ENCODE measurements at places on chromosomes 12 and 14. TPM values are rescaled to one million over a fixed set of nuclear protein-coding genes. Genes with fewer than 3 reads are reported as not detected.

KRT77 gene
- total RNA-seq: not detected

DCN gene
- not detected for total RNA-seq

CDKN3 gene
- 0.42 TPM for total RNA-seq

KCNH3 gene
- 0.54 TPM for total RNA-seq

BDKRB2 gene
- total RNA-seq: not detected

CD163 gene
- 1.1 TPM for total RNA-seq

INHBC gene
- 0.17 TPM for total RNA-seq

SLC25A47 gene
- not detected for total RNA-seq

HDAC7 gene
- 175 TPM for total RNA-seq

RDH16 gene
- total RNA-seq: 2.4 TPM

RFX4 gene
- not detected for total RNA-seq

RBMS2 gene
- total RNA-seq: 7.6 TPM

DGKA gene
- total RNA-seq: 239 TPM

PRKD1 gene
- total RNA-seq: 3.3 TPM

ACOT4 gene
- total RNA-seq: 0.83 TPM

AICDA gene
- total RNA-seq: 0.94 TPM

IAPP gene
- total RNA-seq: not detected

KRT74 gene
- not detected for total RNA-seq

ARMH4 gene
- total RNA-seq: not detected

ART4 gene
- total RNA-seq: not detected

PDE6H gene
- total RNA-seq: not detected

ANO2 gene
- not detected for total RNA-seq

FBLN5 gene
- total RNA-seq: 0.37 TPM

KLRC1 gene
- total RNA-seq: not detected

MNAT1 gene
- total RNA-seq: 28.2 TPM

HOXC5 gene
- total RNA-seq: not detected

GUCY2C gene
- total RNA-seq: 0.29 TPM

AMN gene
- 11.5 TPM for total RNA-seq

PIWIL1 gene
- total RNA-seq: not detected

ZCRB1 gene
- 23.2 TPM for total RNA-seq

MLH3 gene
- 19.9 TPM for total RNA-seq

SYCP3 gene
- total RNA-seq: 0.80 TPM

FBRSL1 gene
- 112 TPM for total RNA-seq

MAP3K9 gene
- total RNA-seq: 20.2 TPM

HOXC13 gene
- total RNA-seq: not detected

MFAP5 gene
- total RNA-seq: not detected

PSME2 gene
- total RNA-seq: 127 TPM

CMKLR1 gene
- total RNA-seq: 0.54 TPM

ERP27 gene
- 9.0 TPM for total RNA-seq

ZFYVE1 gene
- 21.2 TPM for total RNA-seq

C14orf180 gene
- total RNA-seq: not detected

CD4 gene
- 0.49 TPM for total RNA-seq

FGD6 gene
- 7.3 TPM for total RNA-seq

FITM1 gene
- total RNA-seq: 2.6 TPM

RERGL gene
- not detected for total RNA-seq

PTPRO gene
- 17.8 TPM for total RNA-seq
